Progenitor cell of endocrine pancreas (in vitro differentiated cells): ENCODE measurements at places on chromosomes 7 and 10. TPM values are rescaled to one million over a fixed set of nuclear protein-coding genes. Genes with fewer than 3 reads are reported as not detected.
A peak's percentile ranks its signal among the peaks of the same experiment; 100 is the strongest.

ZNF33A gene
- 54.8 and 54.9 TPM in 2 replicates for total RNA-seq

VTI1A gene
- 39.4 and 41.0 TPM in 2 replicates for total RNA-seq

WDFY4 gene
- 0.07 and 0.16 TPM in 2 replicates for total RNA-seq

CALML3 gene
- total RNA-seq, result not detected in 2 replicates

OR2A7 gene
- 8.0 and 9.3 TPM in 2 replicates for total RNA-seq

AKR1B15 gene
- not detected in 2 replicates for total RNA-seq

SORCS1 gene
- 13.6 and 14.1 TPM in 2 replicates for total RNA-seq

- no peak for DNase-seq
- H3K36me3 ChIP-seq, result peaks cover 22% of the 10 kb centered on the region
- H3K4me3 ChIP-seq, result no peak overlapping the region
- H3K4me1 ChIP-seq, result no peaks in the 10 kb centered on the region
These were observed 269.0 kb downstream of the DIP2C start for GRCh38 chr10:420154-421121.

GRCh38 chr10:128263891-128264688 lies 137.9 kb upstream of the MKI67 start:
- H3K4me3 ChIP-seq, result no peak overlapping the region
- no peaks in the 10 kb centered on the region for H3K36me3 ChIP-seq
- peaks cover 54% of the 10 kb centered on the region for H3K27me3 ChIP-seq
- H3K27ac ChIP-seq, result no peak overlapping the region
- no peaks in the 10 kb centered on the region for H3K4me1 ChIP-seq
- DNase-seq, result peak; percentile 59

GRCh38 chr7:1920266-1920681 lies 250.2 kb downstream of the ELFN1 start:
- no peaks in the 10 kb centered on the region for H3K27me3 ChIP-seq
- H3K27ac ChIP-seq, result no peak overlapping the region
- H3K36me3 ChIP-seq, result no peaks in the 10 kb centered on the region
- no peak for DNase-seq
- no peak overlapping the region for H3K4me3 ChIP-seq
- H3K4me1 ChIP-seq, result no peaks in the 10 kb centered on the region

GRCh38 chr10:131931981-131932380 lies 31.2 kb downstream of the PPP2R2D start:
- peaks cover 20% of the 10 kb centered on the region for H3K4me1 ChIP-seq
- H3K4me3 ChIP-seq, result no peak overlapping the region
- peaks cover 4% of the 10 kb centered on the region for H3K36me3 ChIP-seq
- no peak for DNase-seq

- no peak overlapping the region for H3K27ac ChIP-seq
- H3K36me3 ChIP-seq, result peaks cover 3% of the 10 kb centered on the region
- no peak overlapping the region for H3K4me3 ChIP-seq
- H3K4me1 ChIP-seq, result peaks cover 17% of the 10 kb centered on the region
- no peaks in the 10 kb centered on the region for H3K27me3 ChIP-seq
- no peak for DNase-seq
These were observed 18.1 kb downstream of the SLC35G1 start for GRCh38 chr10:93911866-93912265.

- H3K36me3 ChIP-seq, result peaks cover 5% of the 10 kb centered on the region
- no peak overlapping the region for H3K4me3 ChIP-seq
- H3K4me1 ChIP-seq, result no peaks in the 10 kb centered on the region
- H3K27me3 ChIP-seq, result no peaks in the 10 kb centered on the region
These were observed 435.4 kb downstream of the KIF20B start for GRCh38 chr10:90136731-90137316.

- no peak for DNase-seq
- H3K36me3 ChIP-seq, result no peaks in the 10 kb centered on the region
- no peak overlapping the region for H3K4me3 ChIP-seq
- H3K27me3 ChIP-seq, result peaks cover 21% of the 10 kb centered on the region
- H3K27ac ChIP-seq, result no peak overlapping the region
These were observed 19.4 kb downstream of the LDB3 start for GRCh38 chr10:86687750-86688149.

DNA sequence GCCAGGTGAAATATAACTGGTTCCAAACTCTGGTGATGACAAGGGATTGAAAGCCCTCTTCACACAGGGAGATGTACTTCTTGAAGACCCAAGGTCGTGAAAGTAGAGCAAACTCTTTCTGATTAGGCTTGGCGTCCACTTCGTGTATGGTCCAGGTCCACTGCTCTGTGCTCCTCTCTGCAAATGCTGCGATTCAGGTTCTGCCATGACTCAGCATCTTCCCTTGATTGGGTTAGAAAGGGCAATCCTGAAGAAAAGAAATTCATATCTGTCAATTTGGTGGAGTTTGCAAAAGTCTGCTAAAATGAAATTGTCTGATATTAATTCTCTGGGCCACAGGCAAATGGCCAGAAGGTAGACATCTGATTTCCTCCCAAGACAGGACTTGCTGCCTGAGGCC lies 431.4 kb downstream of the ACTR3B start:
- no peak overlapping the region for H3K4me3 ChIP-seq
- H3K27me3 ChIP-seq, result no peaks in the 10 kb centered on the region
- DNase-seq, result no peak
- no peaks in the 10 kb centered on the region for H3K4me1 ChIP-seq
- H3K36me3 ChIP-seq, result no peaks in the 10 kb centered on the region

GRCh38 chr10:113681533-113682470 lies 2.1 kb downstream of the CASP7 start:
- peaks cover 14% of the 10 kb centered on the region for H3K36me3 ChIP-seq
- no peaks in the 10 kb centered on the region for H3K27me3 ChIP-seq
- H3K27ac ChIP-seq, result no peak overlapping the region
- DNase-seq, result no peak

- peaks cover 19% of the 10 kb centered on the region for H3K4me1 ChIP-seq
- no peak for DNase-seq
- H3K27me3 ChIP-seq, result no peaks in the 10 kb centered on the region
- H3K36me3 ChIP-seq, result no peaks in the 10 kb centered on the region
- H3K27ac ChIP-seq, result no peak overlapping the region
- no peak overlapping the region for H3K4me3 ChIP-seq
These were observed 14.9 kb upstream of the PLEKHS1 start for GRCh38 chr10:113736576-113736975.

DNA sequence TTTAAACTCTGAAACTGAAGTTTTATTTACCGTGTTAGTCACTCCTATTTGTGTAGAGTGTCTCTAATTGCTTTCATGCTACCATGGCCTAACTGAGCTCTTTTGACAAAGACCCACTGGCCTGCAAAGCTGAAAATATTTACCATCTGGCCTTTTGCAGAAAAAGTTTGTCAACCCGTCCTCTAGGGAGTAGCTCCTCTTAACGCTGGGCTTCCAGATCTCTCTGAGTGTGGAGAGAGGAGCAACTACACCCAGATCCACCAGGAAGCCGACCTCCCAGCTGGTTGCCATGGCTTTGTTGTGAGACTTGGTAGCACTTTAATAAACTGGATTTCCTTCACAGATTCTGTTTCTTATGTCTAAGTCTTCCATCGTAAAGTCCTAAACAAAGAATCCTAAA lies 4.2 kb upstream of the C10orf71 start:
- H3K27ac ChIP-seq, result no peak overlapping the region
- peaks cover 19% of the 10 kb centered on the region for H3K4me1 ChIP-seq
- H3K4me3 ChIP-seq, result no peak overlapping the region
- peaks cover 23% of the 10 kb centered on the region for H3K27me3 ChIP-seq
- H3K36me3 ChIP-seq, result no peaks in the 10 kb centered on the region

DNA sequence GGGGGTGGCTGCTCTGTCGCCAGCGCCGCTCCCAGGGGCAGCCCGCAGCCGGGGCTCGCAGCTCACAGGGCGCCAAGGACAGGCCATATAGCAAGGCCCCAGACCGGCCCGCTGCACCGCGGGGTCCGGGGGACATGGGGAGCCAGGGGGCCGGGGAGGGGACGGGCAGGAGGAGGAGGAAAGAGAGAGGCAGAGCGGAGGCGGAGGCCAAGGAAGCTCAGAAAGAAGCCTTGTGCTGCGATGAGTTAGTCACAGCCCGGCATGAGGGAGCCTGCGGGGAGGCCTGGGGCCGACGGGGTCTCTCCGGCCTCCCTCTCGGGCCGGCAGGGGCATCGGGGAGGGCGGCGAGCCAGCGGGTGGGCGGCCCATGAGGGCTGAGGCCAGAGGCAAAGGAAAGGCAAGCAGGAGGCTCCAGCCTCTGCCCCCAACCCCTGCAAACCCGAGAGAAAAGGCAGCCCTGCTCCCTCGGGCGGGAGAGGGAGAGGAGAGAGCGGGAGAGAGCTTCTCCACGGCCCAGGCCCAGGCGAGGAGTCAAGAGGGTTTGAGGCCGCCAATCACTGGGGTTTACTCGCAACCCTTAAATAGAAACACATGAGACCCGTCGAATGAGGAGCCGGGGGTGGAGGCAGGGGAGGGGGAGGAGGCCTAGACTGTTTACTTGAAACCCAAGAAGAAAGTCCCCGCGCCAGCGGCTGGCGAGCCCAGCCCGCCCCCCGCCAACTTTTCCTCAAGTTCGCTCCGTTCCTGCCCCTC lies 167.9 kb downstream of the NEURL1 start:
- H3K27me3 ChIP-seq, result no peaks in the 10 kb centered on the region
- DNase-seq, result no peak

DNA sequence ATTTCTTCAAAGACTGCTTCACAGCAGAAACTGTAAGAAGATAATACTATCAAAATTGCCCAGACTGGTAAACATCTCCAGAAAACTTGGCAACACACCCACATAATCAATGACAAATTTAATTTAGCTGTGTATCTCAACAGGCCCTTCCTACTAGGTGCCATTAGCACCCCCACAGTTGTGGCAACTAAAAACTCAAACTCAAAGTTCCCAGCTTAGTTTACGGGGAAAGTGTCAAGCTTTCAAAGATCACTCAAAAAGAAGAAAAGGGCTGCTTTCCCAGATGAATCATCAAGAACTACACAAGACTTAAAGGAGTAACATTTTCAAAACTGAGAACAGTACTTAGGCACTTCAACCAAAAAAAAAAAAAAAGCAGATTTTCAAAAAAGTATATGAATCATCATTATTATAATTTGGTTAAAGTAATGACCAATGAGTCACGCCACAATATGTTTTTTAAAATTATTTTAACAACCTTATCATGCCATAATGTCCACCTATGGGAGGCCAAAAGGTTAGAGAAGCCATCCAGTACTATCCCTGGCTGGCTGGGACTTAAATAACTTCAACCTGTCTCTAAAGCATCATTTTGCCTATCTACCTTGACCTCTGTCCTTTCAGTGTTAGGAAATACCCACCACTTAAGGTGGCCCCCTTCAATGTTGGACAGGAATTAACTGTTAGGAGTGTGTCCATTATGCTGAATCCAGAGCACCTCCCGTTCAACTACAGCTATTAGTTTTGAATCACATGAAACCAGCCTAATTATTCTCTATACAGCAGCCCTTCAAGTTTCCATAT lies 90.8 kb downstream of the ZFAND4 start:
- H3K27me3 ChIP-seq, result no peaks in the 10 kb centered on the region
- no peak overlapping the region for H3K4me3 ChIP-seq
- no peak for DNase-seq

- DNase-seq, result no peak
- H3K36me3 ChIP-seq, result peaks cover 8% of the 10 kb centered on the region
- H3K27me3 ChIP-seq, result no peaks in the 10 kb centered on the region
- H3K27ac ChIP-seq, result no peak overlapping the region
- H3K4me3 ChIP-seq, result no peak overlapping the region
- no peaks in the 10 kb centered on the region for H3K4me1 ChIP-seq
These were observed 45.4 kb downstream of the ZNF467 start for GRCh38 chr7:149727899-149728476.

GRCh38 chr7:57364933-57365710 lies 84.9 kb upstream of the ZNF716 start:
- H3K4me3 ChIP-seq, result no peak overlapping the region
- no peak overlapping the region for H3K27ac ChIP-seq
- peaks cover 7% of the 10 kb centered on the region for H3K36me3 ChIP-seq
- no peaks in the 10 kb centered on the region for H3K27me3 ChIP-seq
- no peak for DNase-seq
